ENCODE measurements at places on chromosomes 6 and 20.

GRCh38 chr20:45111799-45112471 lies 3.0 kb downstream of the WFDC5 start:
- no peak for DNase-seq

- DNase-seq, result no peak
Measured at GRCh38 chr6:108737594-108738546, 110.4 kb upstream of the ARMC2 start.

DNA sequence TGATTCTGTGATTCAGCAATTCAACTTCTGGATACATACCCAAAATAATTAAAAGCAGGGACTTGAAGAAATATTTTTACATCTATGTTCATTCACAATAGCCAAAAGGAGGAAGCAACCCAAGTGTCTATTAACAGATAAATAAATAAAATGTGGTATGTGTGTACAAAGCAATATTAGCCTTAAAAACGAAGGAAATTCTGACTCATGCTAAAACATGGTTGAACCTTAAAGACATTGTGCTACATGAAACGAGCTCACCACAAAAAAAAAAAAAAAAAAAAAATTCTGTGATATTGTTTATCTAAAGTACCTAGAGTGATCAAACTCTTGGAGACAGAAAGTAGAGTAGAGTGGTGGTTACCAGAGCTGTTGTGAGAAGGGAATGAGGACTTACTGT lies 54.8 kb upstream of the TFAP2D start:
- no peak for DNase-seq

DNA sequence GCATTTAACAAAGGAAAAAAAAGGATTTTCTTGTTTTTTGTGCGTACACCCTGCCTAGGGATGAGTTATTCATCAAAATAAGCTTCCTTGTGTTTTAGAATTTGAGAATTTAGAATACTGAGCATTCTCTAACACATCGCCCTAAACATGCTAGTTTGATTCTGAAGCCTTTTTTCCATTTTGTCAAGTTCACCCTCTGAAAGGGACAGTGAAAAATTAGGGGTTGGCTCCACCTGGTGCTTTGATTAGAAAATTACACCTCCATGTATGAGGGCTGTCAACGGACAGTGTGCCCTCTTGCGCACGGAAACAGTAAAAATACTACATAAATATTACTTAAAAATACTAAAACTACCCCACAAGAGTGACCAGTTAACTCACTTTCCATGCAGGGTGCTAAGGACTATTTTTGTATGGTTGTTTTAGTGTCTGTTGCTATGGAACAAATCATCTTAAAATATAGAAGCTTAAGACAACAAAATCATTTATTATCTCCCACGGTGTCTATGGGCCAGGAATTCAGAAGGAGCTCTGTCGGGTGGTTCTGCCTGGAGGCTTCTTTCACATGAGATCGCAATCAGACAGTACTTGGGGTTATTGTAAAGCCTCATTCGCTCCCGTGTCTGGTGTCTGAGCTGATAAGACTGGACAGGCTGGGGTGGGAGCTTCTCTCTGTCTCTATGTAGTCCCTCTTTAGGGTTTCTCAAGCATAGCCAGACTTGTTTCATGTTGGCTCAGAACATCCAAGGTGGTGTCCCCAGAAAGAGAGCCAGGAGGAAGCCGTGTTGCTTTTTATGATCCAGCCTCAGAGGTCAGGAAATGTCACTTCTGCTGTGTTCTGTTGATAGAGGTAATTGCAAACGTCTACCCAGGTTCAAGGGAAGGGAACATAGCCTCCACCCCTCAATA lies 41.1 kb upstream of the TMEM170B start:
- DNase-seq, result peak; percentile 62

DNA sequence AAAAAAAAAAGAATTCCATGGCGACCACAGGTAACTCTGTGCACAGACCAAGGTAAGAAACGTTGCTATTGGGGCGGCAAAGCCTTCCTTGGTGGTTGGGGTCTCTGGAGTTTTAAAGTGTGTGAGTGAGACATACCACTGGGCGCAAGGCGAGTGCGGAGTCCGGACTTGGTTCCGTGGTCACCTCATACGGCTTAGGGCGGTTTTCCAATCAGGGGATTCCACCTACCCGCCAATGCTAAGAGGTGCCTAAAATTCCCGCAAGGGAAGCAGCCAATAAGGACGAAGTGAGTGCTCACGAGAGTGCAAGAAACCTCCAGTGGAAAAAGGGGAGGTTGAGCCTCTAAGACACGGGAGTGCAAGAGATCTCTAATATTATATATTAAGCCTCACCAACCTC lies 68.6 kb upstream of the PRSS16 start:
- DNase-seq, result no peak

GRCh38 chr6:73131706-73132105 lies 93.6 kb downstream of the KHDC1L start:
- no peak for DNase-seq

DNA sequence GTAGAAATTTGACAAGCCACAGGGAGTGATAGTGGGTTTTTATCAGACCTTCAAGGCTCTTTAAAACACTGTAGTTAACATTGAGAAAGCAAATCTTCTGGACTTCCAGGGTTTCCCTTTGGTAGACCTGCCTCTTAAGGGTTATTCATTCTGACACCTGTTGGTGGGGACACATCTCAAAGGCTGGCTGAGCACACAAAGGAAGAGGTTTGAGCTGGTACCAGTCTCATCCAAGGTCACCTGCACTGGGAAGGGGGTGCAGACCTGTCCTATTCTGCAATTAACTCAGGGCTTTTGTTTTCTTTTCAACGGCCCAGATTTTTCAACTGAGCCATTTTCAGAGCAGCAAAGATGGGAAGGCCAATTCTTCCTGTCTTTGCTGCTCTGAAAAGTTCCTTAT lies 45.6 kb downstream of the EDN1 start:
- DNase-seq, result no peak

GRCh38 chr6:82869493-82869892 lies 196.1 kb downstream of the UBE3D start:
- DNase-seq, result no peak

DNA sequence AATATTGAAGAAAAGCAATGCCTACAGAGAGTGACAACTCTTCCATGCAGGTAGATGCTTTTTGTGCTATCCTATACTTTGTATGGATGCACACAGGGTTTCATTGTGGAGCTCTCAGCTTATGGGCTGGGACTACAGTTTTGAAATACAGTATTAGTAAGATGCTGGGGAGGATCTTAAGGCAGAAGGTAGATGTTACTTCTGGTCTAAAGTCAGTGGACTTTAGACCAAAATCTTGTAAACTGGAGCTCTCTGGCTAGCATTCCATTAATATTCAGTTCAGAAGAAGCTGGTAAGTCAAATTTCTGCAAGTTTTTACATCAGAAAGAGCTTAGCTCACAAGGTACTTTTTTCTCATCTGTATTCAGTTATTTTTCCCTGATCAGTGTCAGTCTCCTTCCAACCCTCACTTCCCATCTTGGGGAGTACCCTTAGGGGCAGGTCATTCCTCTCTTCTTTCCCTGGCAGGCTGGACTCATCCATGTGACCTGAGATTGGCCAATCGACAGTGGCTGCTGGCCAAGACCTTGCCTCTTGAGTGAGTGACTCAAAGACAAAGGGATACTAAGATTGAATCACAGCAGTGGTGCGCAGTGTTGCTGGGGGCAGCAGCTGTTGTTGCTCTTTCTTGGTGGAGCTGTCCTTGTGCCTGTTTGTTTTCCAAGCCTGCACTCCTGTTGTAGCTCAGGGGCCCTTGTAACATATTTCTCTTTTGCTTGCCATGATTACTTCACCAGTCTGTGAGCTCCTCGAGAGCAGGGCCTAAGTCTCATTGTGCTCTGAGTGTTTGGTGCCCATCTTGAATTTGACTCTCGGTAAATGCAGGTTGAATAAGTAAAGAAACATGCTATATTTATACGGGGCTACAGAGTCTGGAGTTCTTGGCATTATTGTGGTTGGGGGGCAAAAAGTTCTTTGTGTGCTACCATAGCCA lies 2.8 kb upstream of the PHF20 start:
- no peak for DNase-seq

DNA sequence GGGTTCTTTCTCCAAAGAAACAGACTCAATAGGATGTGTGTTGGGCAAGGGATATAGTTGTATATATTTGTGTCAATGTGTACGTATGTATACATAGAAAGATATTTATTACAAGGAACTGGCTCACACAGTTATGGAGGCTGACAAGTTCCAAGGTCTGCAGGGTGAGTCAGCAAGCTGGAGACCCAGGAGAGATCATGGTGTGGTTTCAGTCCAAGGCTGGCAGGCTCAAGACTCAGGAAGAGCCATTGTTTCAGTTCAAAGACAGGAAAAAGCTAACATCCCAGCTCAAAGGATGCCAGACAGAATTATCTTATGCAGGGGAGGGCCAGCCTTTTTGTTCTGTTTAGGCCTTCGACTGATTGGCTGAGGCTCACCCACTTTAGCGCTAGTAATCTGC lies 89.9 kb upstream of the RALGAPA2 start:
- no peak for DNase-seq

- DNase-seq, result no peak
Measured at GRCh38 chr6:113848280-113848679, 8.9 kb upstream of the MARCKS start.

- peak; percentile 17 for DNase-seq
Measured at GRCh38 chr6:82246802-82247504, 591 bp downstream of the IBTK start.

DNA sequence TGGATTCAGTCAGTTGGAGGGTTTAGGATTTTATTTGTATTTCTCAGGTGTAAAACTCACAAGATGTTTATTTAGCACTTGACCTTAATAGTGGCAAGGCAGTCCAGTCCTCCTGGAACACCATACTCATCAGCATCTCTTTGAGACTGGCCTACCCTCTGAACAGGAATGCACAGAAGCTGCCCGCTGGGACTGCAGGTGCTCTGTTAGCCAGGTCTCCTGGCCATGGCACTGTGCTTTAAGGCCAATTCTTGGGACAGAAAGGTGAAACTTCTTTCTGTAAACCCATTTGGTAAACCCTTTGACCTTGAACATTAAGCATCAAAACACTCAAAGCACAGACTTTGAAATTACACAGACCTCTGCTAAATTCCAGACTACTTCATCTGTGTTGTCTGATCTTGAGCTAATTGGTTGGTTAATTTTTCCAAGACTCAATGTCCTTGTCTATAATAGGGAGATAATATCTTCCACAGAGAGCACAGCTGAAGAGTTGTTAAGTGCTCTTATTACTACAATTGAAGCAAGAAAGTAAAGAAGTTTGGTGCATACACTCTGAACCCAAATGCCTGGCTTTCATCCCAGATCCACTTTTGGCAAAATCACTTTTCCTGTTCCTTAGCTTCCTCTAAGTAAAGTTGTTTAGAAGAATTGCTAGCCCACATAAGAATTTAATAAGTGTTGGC lies 54.9 kb upstream of the NT5E start:
- DNase-seq, result no peak

GRCh38 chr6:3201388-3201787 lies 26.1 kb downstream of the TUBB2B start:
- DNase-seq, result no peak

DNA sequence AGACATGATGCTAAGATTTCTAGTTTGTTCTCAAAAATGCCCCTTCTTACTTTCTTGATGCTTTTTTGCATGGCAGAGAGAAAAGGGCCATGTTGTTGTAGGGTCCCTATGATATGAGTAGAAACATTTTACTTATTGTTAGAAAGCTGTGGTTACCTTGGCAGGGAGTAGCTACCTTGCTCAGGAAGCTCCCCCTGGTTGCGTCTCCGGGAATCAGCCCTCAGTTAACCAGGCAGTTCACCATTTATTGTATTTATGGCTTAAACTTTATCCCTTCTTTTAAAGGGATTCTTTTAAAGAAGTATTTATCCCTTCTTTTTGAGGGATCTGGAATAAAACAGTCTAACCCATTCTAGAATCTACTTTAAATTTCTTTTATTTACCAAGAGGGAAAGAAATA lies 113.9 kb upstream of the PROKR2 start:
- DNase-seq, result no peak
